ENCODE measurements at places on chromosomes 3 and 15.

DNA sequence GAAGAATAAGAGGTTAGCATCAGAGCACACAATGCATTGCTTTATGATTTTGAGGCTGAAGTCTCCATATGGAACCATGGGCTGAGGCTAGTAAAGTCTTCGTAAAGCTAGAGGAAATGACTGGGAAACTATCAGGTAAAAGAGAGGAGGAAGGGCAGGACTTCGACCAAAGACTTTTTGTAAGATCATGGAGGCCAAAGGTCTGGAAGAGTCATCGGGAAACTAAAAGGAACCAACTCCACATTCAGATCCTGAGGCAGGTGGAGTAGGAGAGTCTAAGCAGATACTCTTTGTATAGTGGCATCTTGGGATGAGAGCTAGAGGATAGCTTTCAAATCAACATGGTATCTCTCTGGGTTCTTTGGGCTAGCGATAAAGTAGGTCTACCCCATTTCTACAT lies 36.3 kb downstream of the SEMA6D start:
- no peak for DNase-seq

GRCh38 chr3:62188681-62189375 lies 184.5 kb downstream of the FEZF2 start:
- peak; percentile 62 for DNase-seq

GRCh38 chr15:101354891-101355623 lies 60.0 kb upstream of the SNRPA1 start:
- DNase-seq, result no peak

DNA sequence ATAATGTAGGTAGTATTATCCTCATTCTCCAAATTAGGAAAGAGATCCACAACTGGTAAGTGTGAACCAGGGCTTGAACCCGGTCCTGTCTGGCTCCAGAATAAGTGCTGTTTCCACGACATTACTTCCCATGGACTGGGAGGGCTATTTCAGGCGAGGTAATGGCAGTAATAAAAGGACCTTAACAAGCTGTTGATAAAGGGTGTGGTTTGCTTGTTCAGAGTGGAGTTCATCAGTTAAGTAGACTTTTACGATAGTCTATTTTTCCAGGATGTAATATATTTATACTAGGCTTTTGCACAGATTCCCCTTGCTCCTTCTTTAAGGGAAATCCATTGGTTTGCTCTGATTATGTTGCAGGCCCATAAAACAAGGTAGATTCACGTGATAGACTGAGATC lies 88.4 kb upstream of the TNFAIP8L3 start:
- no peak for DNase-seq

- DNase-seq, result no peak
Observed at GRCh38 chr3:152538518-152538917, 269.8 kb downstream of the MBNL1 start.

- DNase-seq, result peak; percentile 53
Observed at GRCh38 chr3:5036858-5037257, 57.6 kb downstream of the BHLHE40 start.

DNA sequence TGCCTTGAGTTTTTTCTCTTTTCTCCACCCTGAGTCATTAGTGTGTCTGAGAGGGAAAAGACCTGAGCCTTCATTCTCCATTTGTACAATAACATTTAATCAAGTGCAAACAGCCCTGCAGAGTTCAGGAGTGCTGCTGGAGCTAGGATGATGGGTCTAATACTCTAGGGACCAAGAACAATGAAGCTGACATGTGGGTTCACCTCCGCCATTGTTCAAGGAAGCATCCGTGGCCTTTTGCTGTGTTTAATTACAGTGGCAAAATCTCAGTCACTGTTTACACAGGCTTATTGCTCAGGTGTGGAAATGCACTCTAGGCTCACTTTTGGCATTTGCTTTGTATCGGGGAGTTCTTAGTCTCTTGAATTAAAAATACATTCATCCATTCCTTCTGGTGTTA lies 259.6 kb downstream of the LRTM1 start:
- no peak for DNase-seq

GRCh38 chr3:148289159-148289558 lies 408.5 kb upstream of the AGTR1 start:
- DNase-seq, result no peak

GRCh38 chr3:111627092-111627491 lies 31.9 kb upstream of the ZBED2 start:
- no peak for DNase-seq

- DNase-seq, result no peak
Observed at GRCh38 chr3:142694225-142694624, 29.6 kb upstream of the TRPC1 start.

GRCh38 chr15:52294881-52295420 lies 653 bp downstream of the MYO5C start:
- no peak for DNase-seq

DNA sequence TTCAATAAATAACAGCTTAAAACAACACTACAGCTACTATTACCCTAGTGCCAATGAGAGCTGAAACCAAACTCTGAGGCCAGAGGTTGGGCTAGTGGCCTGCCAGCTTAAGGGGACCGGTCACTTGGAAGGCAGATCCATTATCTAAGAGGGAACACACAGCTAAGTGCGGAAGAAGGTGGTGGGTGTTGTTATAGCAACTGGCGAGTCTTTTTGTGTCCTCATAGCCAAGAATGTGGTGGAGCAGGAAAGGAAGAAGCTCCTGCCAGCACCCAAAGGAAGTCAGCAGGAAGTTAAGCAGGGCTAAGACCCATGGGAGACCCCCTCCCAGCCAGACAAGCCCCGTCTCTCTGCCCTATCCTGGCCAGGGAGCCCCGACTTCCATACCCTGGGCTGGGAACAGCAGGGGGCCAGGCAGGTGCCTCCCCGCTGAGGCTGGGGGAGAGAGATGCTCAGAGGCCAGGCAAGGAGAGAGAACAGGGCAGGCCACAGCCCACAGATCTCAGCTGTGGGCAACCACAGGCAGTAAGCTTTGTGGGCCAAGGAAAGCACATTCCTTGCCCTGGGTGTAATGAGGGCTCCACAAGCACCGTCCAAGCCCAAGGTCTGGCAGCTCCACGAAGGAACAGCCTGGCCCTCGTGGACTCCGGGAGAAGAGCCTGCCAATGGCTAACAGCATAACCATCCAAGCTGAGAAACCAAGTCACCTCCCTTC lies 34.0 kb upstream of the HRH1 start:
- DNase-seq, result no peak

- no peak for DNase-seq
Observed at GRCh38 chr15:65690778-65691177, 69.0 kb downstream of the SLC24A1 start.

GRCh38 chr3:127844326-127844942 lies 22.1 kb upstream of the MGLL start:
- no peak for DNase-seq

DNA sequence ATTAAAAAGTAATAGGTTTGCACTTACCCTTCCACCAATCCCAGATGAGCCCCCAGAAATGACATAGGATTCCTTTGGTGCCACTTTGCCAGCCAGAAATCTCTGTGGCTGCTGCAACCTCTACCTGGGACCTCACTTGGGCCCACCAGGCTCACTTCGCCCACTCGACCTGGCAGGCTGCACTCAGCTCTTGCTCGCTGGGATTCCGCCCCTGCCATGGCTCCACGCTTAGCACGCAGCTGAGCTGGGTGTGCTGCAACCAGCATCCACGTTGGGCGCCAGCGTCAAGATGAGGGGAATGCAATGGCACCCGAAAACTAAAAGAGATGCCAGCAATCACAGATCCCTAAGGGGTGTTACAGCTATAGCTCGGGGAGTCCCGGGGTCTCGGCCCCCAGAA lies 761.0 kb downstream of the NAALADL2 start:
- no peak for DNase-seq

GRCh38 chr3:107249132-107249531 lies 128.1 kb upstream of the CCDC54 start:
- DNase-seq, result no peak

DNA sequence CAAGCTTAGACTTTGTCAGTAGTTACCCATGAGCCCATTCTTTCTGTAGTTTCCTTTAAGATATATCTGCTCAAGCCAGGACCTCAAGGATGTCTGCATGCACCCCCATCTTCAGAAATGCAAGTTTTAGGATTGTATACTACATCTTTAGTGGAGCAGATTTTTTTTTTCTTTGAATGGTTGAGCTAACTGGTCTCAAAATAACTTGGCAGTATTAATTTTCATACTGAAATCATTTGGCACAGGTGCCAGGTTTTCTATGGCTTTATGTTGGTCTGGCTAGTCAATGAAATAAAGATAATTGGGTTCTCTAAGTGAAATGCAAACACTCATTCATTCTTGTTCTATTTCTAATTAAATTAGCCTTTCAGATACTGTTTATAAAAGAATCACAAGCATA lies 108.9 kb downstream of the ATG7 start:
- no peak for DNase-seq

DNA sequence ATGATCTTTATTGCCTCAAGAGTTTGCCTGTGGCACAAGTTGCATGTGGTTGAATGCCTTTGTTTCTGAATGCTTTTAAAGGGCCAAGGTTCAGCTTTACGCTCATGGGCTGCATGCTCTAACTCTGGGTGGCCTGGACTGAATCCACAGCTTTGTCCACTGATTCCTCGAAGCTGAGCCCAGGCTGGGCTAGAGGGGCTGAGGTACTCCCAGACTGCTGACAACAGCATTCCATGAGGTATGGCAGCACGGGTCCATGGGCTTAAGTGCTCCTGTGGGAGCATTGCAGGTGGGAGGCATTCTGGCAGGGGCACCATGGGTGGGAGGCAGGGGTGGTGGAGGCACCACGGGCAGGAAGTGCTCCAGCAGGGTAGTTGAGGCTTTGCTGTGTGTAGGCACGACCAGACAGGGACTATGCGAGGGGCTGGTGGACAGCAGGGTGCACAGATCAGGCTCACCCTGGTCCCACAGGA lies 61.6 kb downstream of the GLCE start:
- DNase-seq, result no peak

DNA sequence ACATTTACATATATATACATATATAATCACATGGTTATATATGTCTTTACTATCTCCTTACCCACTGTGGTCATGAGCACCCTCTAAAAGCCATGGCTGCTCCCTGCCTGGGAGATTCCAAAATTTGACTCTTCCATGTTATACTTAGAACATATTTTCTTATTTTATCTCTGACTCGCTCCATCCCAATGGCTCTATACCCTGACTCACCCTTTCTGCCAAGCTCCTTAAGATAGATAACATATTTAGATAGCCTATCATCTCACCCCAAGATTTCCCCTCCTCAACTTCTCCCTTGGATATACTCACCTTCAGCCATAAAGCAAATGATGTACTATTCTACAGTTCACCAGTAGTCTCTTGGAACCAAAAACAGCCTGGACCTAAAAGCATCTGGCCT lies 65.1 kb downstream of the CD200R1L start:
- no peak for DNase-seq

DNA sequence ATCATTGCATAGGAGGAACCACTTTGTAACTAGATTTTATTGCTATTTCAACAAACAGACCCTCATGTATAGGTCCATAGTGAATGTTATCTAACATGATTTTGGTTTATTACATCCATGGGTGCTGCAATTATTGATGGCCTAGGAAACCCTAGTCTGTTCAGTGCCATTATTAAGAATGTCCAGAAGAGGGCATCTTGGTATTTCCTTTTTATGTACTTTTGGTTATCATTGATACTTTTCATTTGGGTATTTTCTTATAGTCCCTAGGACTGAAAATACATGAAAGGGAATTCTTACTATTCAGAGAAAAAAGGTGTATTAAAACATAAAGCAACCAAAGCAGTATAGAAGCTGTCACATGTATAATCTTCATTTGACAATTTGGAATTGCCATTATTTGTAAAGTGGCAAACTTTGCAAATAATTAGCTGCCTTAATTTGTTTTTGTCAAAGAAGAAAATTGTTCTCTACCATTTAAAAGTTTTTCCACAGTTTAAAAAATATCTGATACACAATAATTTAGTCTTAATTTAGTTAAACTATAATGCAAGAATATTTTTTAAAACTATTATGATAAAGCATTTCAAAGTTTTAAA lies 48.7 kb downstream of the CNOT10 start:
- peak; percentile 76 for DNase-seq

DNA sequence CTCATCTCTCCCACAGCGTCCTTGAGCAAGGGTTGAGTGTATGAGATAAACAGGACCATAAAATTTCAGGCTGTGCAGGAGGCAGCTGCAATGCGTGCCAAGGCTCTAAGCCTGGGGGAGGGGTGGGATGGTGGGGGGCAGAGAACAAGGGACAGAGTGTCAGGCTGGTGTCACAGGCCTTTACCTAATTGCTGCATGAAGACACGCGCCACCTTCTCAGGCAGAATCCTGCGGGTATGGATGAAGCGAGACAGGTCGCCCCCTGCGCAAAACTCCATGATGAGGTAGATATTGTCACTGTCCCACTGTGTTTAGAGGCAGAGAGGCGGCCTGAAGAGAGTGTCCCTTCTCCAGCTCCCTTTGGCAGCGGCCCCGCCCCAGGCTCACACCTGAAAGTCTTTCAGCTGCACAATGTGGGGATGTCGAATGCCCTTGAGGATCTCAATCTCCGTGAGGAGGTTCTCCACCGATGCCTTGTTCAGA lies 1.0 kb downstream of the ULK3 start:
- no peak for DNase-seq

DNA sequence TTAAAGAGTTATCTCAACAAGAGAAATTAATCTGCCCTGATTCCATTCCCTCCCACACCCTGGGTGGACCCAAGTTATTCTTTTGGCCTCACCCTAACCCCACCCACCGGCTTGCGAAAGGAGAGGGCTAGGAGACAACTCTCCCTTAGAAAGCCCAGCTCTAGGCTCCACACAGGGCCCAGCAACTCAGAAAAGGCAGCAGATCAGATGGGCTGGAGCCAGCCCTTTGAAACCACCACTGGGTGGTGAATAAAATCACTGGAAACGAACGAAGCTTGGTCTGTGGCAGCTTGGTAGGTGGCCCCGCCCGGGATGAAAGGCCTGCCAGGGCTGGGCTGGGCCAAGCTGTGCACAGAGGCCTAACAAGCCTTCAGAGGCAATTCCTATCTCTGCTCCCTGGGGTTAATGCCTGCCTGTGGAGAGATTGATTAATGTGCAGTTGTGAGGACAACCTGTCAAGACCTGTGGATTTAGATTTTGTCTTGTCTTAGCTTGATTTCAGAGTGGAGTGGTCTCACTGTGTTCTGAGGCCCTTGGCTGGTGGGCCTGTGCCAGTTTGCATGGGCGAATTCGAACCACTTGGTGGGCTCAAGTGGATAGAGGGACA lies 38.8 kb downstream of the BHLHE40 start:
- DNase-seq, result no peak

DNA sequence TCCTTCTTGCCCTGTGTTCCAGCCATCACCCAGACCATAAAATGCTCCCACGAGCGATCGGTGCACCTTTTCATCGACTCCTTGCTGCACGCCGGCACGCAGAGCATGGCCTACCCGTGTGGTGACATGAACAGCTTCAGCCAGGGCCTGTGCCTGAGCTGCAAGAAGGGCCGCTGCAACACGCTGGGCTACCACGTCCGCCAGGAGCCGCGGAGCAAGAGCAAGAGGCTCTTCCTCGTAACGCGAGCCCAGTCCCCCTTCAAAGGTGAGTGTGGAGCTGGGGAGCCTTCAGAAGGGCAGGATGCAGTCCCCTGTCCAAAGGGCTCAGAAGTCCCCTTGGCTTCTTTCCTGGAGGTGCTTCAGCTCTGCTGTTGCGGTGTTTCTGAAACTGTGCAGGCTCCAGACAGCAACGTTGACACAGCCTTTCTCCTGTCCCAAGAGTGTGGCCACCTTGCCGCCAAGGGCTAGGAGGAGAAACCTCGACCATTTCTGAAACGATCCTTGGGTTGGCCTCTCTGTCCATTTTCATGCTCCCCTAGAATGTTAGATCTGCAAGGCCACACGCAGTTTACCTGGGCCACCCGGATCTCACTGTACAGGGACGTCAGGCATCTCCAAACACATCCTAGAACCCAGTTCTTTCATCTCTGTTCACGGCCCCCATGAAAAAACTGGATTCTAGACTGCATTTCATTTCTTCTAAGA lies 116.7 kb downstream of the LIPC start:
- DNase-seq, result no peak

GRCh38 chr3:186742618-186743380 lies 25.6 kb downstream of the KNG1 start:
- DNase-seq, result no peak
